ENCODE measurements at places on chromosomes 13 and 19. TPM values are rescaled to one million over a fixed set of nuclear protein-coding genes. Genes with fewer than 3 reads are reported as not detected.

- no peak for DNase-seq
These were observed 96.8 kb upstream of the VSTM2B start for GRCh38 chr19:29429021-29429420.

Gene LIM2
- not detected for total RNA-seq

Gene GRIN3B
- total RNA-seq, result 0.63 TPM

Gene ZMYM5
- 7.5 TPM for total RNA-seq

DNA sequence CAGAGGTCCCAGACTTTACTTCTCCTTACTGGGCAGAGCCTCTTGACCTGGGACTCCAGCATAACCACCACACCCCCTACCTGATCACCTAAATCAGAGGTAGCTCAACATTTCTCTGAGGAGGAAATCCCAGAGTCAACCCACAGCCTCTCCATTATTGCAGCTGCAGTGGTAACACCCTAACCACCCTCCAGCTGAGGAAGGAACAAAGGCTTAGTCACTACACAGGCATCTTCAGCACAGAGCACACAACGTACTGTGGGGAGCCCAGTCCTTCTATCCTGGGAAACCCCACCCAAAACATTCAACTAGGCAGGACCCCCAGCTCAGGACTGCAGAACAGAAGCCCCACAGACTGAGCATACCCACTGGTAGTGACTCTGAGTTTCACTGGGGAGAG lies 824.7 kb upstream of the SLITRK5 start:
- DNase-seq, result no peak

DNA sequence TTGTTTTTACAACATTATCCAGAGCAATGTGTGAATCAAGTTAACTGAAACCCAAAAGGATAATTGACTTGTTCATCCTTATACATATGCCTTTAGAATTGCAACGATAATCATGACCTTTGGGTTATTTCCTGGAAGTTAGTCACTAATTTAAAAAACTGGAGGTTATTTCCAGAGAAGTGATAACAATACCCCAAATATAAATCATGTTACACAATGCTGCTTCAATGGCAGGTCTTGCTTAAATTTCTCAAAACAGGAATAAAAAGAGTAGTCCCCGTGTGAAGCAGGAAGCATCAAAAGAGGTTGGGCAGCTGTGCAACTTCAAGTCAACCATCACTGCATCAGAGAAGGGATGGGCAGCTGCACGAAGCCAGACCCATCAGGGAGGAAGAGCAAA lies 134.4 kb downstream of the EFNB2 start:
- DNase-seq, result no peak
